ENCODE measurements at places on chromosomes 2 and 18.

DNA sequence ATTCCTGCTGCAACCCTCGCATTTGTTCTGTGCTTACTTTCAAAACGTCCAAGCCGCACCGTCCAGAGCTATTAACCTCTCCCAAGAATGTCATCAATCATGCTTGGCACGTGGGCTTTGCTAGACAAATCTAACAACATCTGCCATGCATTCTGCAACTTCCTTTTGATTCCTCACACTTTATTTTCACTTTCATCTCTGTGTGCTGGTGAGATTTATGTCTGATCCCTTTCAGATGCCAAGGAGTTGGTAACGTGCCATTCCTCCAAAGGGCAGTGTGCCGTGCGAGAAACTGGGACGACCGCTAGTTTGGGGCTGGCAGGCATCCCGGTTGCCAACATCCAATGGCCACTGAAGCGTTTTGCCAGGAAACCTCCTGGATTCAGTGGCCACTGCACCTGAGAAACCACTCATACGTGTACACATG, 230.0 kb upstream of the PARD3B start:
- no peak for DNase-seq

- DNase-seq, result no peak
Observed at GRCh38 chr2:157603198-157603597, 25.5 kb downstream of the ACVR1C start.

DNA sequence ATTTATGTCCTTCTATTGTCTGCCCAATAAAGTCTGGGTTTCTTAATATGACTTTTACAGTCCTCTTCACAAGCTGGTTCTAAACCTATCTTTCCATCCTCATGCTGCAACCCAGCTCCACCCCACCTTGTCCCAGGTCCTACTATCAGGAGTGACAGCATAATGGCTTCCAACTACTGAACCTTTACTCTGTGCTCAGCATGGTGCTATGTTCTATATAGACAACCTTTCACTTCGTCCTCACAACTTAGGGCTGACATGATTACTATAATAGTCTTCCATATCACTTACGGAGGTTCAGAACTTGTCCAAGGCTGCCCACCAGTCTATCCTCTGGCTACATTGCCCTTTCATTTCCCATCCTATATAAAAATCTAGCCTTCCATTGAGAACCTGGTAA, 256.8 kb downstream of the ALK start:
- DNase-seq, result no peak

- DNase-seq, result no peak
Observed at GRCh38 chr2:186256540-186256939, 229.5 kb upstream of the ZC3H15 start.

- DNase-seq, result no peak
Observed at GRCh38 chr18:1092228-1092627, 187.6 kb downstream of the ADCYAP1 start.

DNA sequence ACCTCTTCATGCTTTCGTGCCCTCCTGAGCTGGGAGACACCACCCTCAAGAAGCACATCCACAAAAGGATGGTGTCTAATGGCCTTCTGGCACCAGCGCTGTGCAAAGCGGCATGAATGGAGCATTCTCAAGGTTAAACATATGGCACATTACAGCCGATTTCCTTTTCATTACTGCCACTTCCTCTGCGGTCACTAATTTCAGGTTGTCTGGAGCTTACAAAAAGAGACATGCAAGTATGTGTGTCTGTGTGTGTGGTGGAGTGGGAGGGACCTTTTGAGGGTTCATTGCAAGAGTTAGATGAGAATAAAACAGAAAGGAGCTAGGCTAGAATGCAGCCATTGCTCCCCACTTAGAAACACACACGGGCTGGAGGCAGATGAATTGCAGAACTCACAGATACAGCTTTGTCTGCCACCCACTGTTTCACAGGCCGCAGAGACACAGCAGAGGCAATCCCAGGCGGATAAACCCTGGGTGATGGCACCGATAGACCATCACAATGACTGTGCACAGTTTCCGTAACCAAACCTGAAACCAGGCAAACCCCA, 76.0 kb downstream of the TGIF1 start:
- DNase-seq, result peak; percentile 58

DNA sequence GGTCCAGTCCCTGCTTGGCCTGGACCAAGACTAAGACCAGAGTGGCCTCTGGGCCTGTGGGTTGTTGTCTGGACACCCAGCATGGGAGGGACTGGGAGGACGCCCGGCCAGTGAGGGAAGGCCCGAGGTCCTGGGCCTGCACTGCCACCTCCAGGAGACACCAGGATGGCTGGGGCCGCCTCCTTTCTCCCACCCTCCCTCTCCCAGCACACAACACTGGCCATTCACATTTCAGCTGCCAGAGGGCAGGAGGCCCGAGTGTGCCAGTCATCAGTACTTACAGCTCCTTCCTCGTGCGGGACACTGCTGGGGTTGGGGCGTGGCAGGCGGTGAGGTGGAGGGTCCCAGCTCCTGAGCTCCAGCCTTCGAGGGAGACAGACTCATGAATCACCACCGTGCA, 133.5 kb downstream of the ASB1 start:
- DNase-seq, result no peak

DNA sequence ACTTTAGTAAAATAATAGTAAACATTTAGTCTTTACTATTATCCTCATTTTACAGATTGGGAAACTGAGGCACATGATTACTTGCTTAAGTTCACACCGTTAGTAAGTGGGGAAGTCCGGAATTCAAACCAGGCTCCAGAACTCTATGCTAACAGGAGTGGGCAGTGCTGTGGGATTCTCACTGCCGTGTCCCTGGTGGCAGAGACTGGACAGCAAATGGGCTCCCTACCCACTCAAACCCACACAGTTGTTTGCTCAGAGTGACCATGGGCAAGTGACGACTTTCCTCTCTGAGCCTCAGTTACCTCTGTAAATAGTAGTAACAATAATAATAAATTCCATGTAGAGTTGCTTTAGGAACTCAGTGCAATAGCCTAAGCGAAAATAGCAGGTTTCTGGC, 24.0 kb downstream of the MAIP1 start:
- no peak for DNase-seq

- no peak for DNase-seq
Observed at GRCh38 chr18:26546170-26546874, 2.0 kb downstream of the KCTD1 start.

DNA sequence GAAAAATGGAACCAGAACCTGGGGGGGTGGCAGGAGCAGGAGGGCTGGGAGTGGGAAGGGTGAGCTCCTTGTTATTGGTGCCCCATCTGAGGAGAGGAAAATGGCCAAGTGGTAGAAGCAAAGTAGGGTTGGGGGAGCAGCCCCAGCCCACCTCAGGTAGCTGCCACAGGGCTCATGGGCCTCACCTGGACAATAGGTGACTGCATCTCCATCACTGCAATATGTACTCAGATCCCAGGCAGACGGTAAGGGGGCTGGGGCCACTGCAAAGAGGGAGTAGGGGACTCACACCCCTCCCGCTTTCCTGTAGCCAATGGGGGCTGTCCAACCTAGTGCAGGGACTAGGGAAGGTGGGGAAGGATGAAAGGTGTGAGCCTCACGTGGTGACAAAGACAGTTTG, 4.2 kb downstream of the C2orf81 start:
- no peak for DNase-seq

GRCh38 chr2:217467331-217467730, 535.5 kb downstream of the TNS1 start:
- DNase-seq, result no peak

GRCh38 chr2:225400060-225400511, 576 bp downstream of the NYAP2 start:
- peak; percentile 28 for DNase-seq

DNA sequence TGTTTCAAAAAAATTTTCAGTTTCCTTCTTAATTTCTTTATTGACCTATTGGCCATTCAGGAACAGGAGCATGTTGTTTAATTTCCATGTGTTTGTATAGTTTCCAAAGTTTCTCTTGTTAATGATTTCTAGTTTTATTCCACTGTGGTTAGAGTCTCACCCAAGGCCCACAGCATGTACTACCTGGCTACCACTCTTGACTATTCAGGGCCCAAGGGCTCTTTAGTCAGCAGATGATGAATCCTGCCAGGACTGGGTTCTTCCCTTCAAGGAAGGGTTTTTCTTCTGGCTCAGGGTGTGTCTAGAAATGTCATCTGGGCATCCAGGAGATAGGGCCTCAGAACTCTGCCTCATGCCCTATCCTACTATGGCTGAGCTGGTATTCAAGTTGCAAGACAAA, 161.4 kb downstream of the PLCL1 start:
- no peak for DNase-seq

DNA sequence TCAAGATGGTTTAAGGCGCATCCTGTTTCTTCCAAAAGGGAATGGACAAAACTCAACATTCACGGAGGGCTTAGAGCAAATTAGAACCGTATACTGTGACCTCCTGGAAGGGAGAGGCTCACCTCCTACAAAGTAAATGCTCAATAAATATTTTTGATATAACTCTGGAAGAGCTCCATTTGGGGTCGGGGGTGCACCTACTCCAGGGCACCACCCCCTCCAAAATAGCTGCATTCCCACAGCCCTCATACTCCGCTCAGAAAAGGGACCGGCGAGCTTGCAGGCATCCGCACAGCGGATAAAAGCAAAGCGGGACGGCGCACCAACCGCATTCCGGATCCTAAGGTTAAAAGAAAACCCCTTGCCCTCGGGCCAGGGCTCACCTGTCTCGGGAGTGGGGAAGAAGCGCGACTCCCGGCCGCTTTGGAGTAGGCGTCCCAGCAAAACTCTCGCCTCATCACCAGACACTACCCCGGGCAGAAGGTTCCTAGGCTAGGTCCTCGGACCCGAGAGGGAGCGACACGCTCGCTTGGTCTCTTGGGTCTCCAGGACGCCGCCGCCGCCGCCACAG, 378 bp downstream of the WDPCP start:
- no peak for DNase-seq

- DNase-seq, result no peak
Observed at GRCh38 chr2:118251427-118251826, 163.2 kb downstream of the INSIG2 start.

DNA sequence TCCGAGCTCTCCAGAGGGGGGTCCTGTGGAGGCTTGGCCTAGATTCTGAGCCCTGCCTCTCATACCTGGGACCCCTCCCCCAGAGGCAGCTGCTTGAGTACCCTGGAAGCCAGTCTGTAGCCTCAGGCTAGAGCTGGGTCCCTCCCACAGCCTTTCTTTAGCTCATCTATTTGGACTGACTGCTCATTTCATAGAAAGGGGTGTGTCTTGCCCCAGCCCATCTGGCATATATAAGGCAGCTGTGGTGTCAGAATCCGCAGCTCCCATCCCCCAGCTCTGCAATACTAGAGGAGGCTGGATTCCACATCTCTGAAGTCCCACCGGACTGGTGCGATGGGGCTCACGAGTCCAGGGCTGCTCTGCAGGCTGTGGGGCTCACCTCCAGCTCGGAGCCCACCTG, 26.1 kb downstream of the MPHOSPH10 start:
- DNase-seq, result no peak

DNA sequence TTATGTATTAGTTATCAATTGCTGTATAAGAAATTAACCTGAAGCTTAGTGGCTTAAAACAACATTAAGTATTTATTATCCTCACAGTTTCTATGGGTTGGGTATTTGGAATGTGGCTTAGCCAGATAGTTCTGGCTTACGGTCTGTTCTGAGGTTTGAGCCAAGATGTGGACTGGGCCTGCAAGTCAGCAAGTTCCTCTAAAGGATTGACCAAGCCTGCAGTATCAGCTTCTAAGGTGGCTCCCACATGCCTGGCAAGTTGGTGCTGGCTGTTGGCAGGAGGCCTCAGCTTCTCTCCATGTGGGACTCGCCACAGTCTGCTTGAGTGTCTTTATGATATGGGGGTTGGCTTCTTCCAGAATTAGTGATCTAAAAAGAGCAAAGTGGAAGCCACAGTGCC, 45.0 kb upstream of the TCF4 start:
- DNase-seq, result no peak

DNA sequence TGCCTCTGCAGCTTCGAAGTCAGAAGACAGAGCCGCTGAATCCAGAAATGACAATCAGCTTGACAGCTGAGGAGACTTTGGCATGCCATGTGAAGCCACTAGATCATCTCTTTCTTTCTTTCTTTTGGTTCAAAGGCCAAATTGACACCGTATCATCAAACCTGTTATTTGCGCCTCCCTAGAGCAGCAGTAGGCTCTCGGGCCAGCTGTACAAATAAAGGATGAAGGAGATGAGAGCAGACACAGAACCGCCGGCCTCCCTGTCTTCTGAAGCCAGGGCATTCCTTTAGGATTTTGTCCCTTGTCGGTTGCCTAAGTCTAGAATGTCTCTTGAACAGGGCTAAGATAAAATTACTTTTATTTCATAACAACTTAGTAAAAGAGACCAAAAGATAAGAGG, 36.8 kb downstream of the COL4A4 start:
- DNase-seq, result no peak
